ENCODE measurements at places on chromosomes 7 and 10. TPM values are rescaled to one million over a fixed set of nuclear protein-coding genes. Genes with fewer than 3 reads are reported as not detected.

Gene FOXP2
- 0.02 TPM for total RNA-seq

Gene SVOPL
- not detected for total RNA-seq

Gene SPDYE6
- total RNA-seq = not detected

Gene RARRES2
- not detected for total RNA-seq

Gene ANKRD30A
- total RNA-seq = not detected

Gene PLEKHS1
- total RNA-seq = not detected

GRCh38 chr7:126996659-126997058 is 256.1 kb downstream of the GRM8 start:
- H3K27ac ChIP-seq = no peak overlapping the region
- no peaks in the 10 kb centered on the region for H3K36me3 ChIP-seq
- H3K4me1 ChIP-seq = no peaks in the 10 kb centered on the region
- H3K27me3 ChIP-seq = no peaks in the 10 kb centered on the region
- no peak overlapping the region for H3K4me3 ChIP-seq

- no peak overlapping the region for H3K4me3 ChIP-seq
- H3K27ac ChIP-seq = no peak overlapping the region
- no peaks in the 10 kb centered on the region for H3K4me1 ChIP-seq
- H3K36me3 ChIP-seq = peaks cover 22% of the 10 kb centered on the region
- peaks cover 21% of the 10 kb centered on the region for H3K27me3 ChIP-seq
- no peak for DNase-seq
These were observed 7.3 kb upstream of the ZNF777 start for GRCh38 chr7:149468208-149468607.

DNA sequence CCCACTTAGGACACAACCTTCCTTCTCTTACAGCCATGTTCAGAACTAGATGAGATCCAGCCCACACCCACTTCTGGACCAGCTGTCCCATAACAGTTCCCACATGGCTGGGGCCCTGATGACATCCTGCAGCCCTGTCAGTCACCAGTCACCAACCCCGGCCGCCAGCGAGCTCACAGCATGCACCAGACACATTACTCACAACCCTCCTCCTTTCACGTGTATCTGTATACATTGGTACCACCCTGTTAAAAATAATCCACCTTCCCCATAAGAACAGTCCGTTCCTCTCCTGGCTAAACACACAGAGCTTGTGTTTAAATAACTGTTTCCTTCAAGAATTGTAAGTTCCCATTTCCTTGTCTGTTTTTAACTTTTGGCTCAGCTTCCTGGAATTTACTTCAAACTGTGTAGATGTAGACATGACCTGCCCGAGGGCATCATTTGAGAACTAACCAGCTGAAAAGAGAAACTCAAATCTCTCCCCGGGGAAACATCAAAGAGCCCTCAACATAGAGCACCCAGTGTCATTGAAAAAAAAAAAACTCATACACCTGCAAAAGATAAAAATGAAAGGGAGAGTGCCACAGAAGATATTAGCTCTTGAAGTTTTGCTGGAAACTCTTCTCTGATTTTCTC is 26.0 kb upstream of the PRLHR start:
- peak overlapping the region; percentile 46 for H3K4me3 ChIP-seq
- peak; percentile 63 for DNase-seq
- peaks cover 2% of the 10 kb centered on the region for H3K27me3 ChIP-seq

- no peak overlapping the region for H3K27ac ChIP-seq
- no peaks in the 10 kb centered on the region for H3K4me1 ChIP-seq
- H3K4me3 ChIP-seq = no peak overlapping the region
- H3K27me3 ChIP-seq = no peaks in the 10 kb centered on the region
- H3K36me3 ChIP-seq = no peaks in the 10 kb centered on the region
These were observed 407.8 kb downstream of the NXPH1 start for GRCh38 chr7:8841171-8841570.

- no peak overlapping the region for H3K27ac ChIP-seq
- H3K27me3 ChIP-seq = peaks cover 1% of the 10 kb centered on the region
- DNase-seq = no peak
These were observed 61.3 kb downstream of the COL13A1 start for GRCh38 chr10:69862882-69863530.

DNA sequence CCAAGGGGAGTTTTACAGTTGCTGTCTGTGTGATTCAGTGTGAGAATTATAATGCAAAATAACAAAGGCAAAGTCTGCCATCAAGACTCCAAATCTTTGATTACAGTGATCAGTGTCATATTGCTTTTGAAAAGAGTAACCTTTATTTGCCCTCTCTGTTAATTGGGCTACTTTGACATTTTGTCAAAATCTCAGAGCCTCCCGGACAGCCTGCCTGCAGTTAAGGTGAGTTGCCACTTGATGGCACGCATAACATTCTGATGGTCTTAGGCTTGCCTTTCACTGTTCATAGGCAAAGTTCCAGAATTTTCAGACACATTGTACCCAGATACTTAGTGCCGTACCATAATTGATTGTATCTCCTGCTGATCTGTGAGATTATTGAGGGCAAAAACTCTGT is 253.5 kb downstream of the ABCA13 start:
- no peaks in the 10 kb centered on the region for H3K4me1 ChIP-seq
- no peaks in the 10 kb centered on the region for H3K36me3 ChIP-seq
- H3K27ac ChIP-seq = no peak overlapping the region
- DNase-seq = no peak
- no peak overlapping the region for H3K4me3 ChIP-seq
- no peaks in the 10 kb centered on the region for H3K27me3 ChIP-seq

DNA sequence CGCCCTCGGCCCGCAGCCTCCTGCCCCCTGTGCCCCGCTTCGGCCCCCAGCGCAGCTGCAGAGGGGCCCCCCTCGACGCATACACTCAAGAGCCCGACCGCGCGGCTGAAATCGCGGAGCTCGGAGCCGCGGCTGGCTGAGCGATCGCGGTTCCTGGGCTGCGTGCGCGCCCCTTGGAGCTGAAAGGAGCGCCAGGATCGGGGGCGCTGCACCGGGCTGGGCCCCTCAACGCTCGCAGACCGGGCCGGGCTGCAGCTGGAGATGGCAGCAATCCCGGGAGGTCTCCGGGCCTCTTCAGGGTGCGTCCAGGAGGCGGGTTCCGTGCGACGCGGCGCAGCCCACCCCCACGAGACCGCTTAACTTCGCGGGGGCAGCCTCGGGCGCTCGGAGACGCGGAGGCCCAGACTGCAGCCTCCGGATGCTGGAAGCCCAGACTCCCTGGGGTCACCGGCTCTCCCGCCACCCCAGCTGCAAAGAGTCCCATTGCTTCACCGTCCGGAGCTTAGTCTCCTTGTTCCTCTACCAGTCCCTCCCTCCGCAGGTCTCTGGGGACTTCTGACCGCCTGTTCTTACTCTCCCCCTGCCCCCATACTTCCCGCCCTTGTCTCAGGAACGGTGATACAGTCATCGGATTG is 73.0 kb upstream of the LRRC4 start:
- H3K4me1 ChIP-seq = peaks cover 27% of the 10 kb centered on the region
- no peaks in the 10 kb centered on the region for H3K36me3 ChIP-seq
- H3K27me3 ChIP-seq = peaks cover 9% of the 10 kb centered on the region
- peak overlapping the region; percentile 84 for H3K4me3 ChIP-seq
- DNase-seq = peak; percentile 65

DNA sequence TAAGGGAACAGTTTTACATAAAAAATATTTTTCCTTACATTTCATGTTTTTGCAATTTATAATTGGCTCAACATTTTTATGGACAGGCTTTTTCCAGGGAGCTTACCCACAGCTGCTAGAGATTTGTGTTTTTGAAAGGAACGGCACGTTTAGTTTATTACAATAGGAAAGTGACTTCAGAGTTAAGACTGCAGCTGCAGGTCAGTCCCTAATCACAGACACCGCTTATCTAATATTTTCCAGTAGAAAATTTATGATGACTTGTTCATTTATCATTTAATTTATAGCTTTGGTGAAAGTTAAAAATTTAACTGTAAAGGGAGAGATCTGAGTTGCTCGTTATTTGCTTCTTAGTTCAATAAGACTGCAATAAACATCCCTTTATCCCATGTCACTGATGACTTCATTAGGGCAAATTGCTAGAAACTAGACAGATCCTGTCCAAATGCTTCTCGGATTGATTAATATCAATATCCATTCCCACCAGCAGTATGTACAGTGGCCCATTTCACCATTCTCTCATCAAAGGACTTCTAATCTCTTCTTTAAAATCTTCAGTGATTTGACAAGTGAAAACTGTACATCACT is 97.0 kb upstream of the ODAD2 start:
- H3K4me3 ChIP-seq = no peak overlapping the region
- H3K36me3 ChIP-seq = no peaks in the 10 kb centered on the region
- no peaks in the 10 kb centered on the region for H3K27me3 ChIP-seq
- no peak overlapping the region for H3K27ac ChIP-seq
- DNase-seq = no peak

DNA sequence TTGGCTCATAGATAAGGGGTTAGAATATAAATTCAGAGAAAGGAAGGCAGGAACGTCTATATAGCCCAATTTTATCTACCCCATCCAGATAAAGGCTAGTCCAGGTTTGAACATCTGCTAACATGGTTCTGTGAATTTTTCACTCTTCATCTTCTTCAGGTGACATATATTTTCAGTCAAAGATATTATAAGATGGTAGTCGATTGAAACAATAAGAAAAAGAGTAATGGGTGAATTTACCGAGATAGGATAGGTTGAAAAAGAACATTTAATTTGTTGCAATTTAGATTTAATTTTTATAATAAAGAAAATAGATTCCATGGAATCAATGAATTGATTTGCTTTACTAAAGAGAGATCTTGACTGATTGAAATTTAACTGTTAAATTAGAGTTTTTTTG is at the start of gene OR2F1:
OR2F1 (plus strand) TSS at position 301 of the 400 bp plus-strand sequence. CDS start 5,127 bp downstream, outside the sequence.
- DNase-seq = no peak
- H3K27ac ChIP-seq = no peak within 1 kb of the TSS
- no peak within 1 kb of the TSS for H3K4me3 ChIP-seq
- no peaks in the 10 kb centered on the region for H3K36me3 ChIP-seq
- no peaks in the 10 kb centered on the region for H3K4me1 ChIP-seq

DNA sequence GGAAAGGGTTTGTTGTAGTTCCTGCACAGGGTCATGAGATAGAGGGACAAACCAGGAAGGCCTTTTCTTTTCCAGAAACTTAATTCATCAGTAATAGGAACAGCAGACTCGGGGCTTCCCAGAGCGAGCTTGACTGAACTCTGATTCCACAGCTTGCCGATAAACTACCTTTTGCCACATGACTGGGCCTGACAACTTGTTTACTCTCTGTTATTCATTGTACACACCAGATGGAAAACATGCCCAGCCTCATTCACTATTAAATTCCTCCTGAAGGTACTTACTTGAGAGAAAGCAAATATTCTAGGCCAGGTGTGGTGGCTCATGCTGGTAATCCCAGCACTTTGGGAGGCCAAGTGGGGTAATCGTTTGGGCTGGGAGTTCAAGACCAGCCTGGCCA is 77.1 kb upstream of the FGFR2 start:
- no peaks in the 10 kb centered on the region for H3K36me3 ChIP-seq
- H3K4me3 ChIP-seq = no peak overlapping the region
- no peaks in the 10 kb centered on the region for H3K27me3 ChIP-seq
- H3K4me1 ChIP-seq = no peaks in the 10 kb centered on the region

DNA sequence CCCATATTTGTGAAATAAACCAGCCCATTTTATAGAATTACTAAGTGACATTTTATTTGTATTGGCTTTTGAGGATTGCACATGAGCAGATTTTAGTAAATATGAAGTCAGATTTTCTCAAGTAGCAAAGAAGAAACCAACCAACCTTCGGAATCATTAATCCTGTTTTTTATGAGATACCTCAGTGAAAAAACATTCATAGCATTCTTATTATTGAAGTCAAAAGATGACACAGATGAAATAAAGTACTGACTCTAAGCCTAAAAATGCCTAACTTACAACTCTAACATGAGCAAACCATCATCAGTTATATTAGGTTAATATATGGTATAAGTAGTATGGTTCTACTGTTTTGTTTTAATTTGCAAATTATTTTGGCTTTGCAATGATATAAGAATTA is 59.9 kb upstream of the AGBL3 start:
- no peak overlapping the region for H3K4me3 ChIP-seq
- no peak for DNase-seq
- H3K36me3 ChIP-seq = no peaks in the 10 kb centered on the region
- H3K4me1 ChIP-seq = no peaks in the 10 kb centered on the region
- H3K27me3 ChIP-seq = no peaks in the 10 kb centered on the region

GRCh38 chr10:97131666-97132065 is 54.1 kb downstream of the SLIT1 start:
- no peaks in the 10 kb centered on the region for H3K36me3 ChIP-seq
- peaks cover 2% of the 10 kb centered on the region for H3K27me3 ChIP-seq
- H3K4me3 ChIP-seq = no peak overlapping the region
- no peak for DNase-seq

GRCh38 chr10:91576096-91576545 is 56.8 kb downstream of the PPP1R3C start:
- no peak overlapping the region for H3K4me3 ChIP-seq
- DNase-seq = no peak

- no peaks in the 10 kb centered on the region for H3K4me1 ChIP-seq
- peaks cover 3% of the 10 kb centered on the region for H3K27me3 ChIP-seq
- no peaks in the 10 kb centered on the region for H3K36me3 ChIP-seq
- no peak overlapping the region for H3K4me3 ChIP-seq
- no peak overlapping the region for H3K27ac ChIP-seq
These were observed 549.0 kb upstream of the LRRN3 start for GRCh38 chr7:110541962-110542361.

DNA sequence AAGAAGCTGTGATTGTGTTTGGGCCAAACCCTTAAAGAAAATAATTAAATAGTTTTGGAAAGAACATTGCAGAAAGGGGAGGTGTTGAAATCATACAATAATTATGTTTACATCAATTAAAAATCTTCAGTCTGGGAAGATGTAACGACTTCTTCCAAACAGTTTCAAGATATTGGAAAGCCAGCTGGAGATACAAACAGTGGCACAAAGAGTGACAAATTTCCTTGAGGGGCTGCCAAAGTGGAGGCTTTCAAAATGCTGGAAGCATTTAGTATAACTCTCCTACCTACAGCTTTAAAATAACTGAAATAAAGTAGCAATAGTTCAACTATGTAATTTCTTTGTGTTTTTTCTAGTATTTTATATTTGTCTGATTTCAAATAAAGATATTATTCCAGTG is 405.0 kb downstream of the DNAJB9 start:
- no peak for DNase-seq
- H3K27ac ChIP-seq = no peak overlapping the region
- H3K27me3 ChIP-seq = no peaks in the 10 kb centered on the region

All from activated CD4-positive, alpha-beta T cell treated with anti-CD3 and anti-CD28 coated beads, Interleukin-2, amount 10 ng/mL, durations not matched to agents 24 days and 14 days (primary cell).